Chondrocyte (in vitro differentiated cells): ENCODE measurements at places on chromosomes 16 and 17. TPM values are rescaled to one million over a fixed set of nuclear protein-coding genes. Genes with fewer than 3 reads are reported as not detected.

DNA sequence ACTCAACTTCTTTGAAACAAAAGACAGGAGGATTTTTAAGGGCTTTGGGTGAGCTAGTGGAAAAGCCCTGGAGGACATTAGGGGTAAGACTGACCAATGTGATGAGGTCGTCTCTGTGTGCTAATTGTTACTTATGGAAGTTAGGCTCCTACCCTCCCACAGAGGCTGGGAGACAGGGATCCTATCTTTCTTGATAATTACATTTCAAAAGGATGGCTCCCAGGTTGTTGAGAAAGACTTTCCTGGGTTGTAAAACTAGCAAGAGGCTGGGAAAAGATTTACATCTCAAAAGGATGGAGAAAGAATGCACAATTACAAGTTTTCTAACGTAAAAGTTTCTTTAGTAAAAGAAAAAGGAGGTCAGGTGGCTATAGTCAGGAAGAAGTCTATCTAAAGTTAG lies 605.8 kb upstream of the GOT2 start:
- H3K36me3 ChIP-seq, result no peaks in the 10 kb centered on the region
- peaks cover 9% of the 10 kb centered on the region for H3K27me3 ChIP-seq
- H3K4me1 ChIP-seq, result no peaks in the 10 kb centered on the region
- no peak overlapping the region for H3K4me3 ChIP-seq

KLHL10 gene
- total RNA-seq, result 0.67 TPM in 1 of 3 replicates, not detected in the others

CYGB gene
- 0.48 to 5.4 TPM (median 4.6 TPM) in 3 replicates for total RNA-seq

DNA sequence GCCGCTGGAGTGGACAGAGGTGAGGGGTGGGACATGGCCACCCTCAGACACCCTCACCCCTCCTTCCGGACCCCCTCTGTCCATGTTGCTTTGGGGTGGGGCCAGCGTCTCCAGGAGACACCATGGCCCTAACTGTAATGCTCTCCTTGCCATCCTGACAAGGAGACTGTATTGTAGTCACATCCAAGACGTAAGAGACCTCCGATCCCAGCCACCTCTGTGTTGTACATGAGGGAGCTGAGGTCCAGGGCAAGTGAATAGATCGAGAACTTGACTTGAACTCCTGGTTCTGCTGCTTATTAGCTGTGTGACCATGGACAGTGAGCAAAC lies 30.2 kb downstream of the POLR3E start:
- DNase-seq, result no peak
- H3K27ac ChIP-seq, result no peak overlapping the region
- no peak overlapping the region for H3K4me3 ChIP-seq
- H3K36me3 ChIP-seq, result peaks cover 12% of the 10 kb centered on the region

- peaks cover 20% of the 10 kb centered on the region for H3K36me3 ChIP-seq
- no peak for DNase-seq
- no peak overlapping the region for H3K4me3 ChIP-seq
- H3K27ac ChIP-seq, result no peak overlapping the region
Observed at GRCh38 chr17:81277946-81278693, 17.0 kb downstream of the SLC38A10 start.

DNA sequence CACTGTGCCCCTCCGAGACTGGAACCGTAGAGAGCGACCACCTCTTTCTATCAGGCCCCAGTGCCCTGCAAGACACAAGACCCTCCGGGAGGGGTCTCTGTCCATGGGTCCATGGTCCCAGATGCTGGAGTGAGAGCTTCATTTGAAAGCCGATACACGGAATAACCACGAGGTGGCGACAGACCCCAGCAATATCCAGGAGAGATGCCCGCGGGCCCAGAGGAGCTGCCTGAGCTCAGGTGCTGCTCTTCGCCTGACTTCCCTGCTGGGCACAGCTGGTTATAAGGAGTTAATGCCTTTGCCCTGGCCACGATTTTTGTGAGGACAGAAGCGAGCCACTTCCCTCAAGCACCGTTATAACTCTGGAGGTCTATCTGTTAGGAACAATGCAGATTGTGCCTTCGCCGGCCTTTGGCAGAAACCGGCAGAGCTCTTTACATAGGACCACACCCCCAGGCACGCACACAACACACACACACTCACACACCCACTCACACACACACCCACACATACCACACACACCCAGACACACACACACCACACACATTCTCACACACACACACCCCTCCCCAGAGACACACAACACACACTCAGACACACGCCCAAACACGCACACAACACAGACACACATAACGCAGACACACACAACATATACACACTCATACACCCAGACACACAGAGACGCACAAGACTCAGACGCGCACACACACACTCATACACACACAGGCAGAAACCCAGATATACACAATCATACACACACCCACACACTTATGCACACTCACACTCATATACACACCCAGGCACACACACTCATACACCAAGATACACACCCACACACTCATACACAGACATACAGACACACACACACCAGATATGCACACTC lies 436.4 kb downstream of the SOX9 start:
- no peaks in the 10 kb centered on the region for H3K27me3 ChIP-seq
- no peak overlapping the region for H3K27ac ChIP-seq
- no peak overlapping the region for H3K4me3 ChIP-seq
- no peaks in the 10 kb centered on the region for H3K36me3 ChIP-seq

GRCh38 chr17:35314415-35315216 lies 58.8 kb downstream of the SLFN11 start:
- H3K4me1 ChIP-seq, result peaks cover 31% of the 10 kb centered on the region
- no peak overlapping the region for H3K4me3 ChIP-seq
- peak overlapping the region; percentile 80 for H3K27ac ChIP-seq
- H3K27me3 ChIP-seq, result peaks cover 13% of the 10 kb centered on the region
- no peak for DNase-seq

DNA sequence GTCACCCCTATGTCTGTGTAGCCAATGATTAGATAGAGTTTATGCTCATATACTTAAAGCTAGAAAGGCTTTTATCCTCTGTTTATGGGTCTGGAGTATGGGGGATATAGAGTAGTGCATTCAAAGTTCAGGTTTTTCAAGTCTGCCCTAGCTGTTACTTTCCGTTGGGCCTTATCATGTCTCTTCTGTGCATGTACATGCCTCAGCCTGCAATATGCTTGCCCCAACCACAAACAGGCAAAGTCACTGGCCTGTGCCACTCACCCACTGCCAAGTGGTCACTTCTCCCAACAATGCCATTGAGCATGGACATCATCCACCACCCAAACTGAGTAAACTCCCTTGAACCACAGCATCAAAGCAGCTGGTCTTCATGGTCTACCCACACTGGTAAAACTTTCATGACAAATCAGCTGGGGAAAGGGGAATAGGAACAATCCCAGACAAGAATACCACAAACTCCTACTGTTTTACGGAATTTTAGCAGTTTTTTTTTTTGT lies 70.3 kb upstream of the C17orf78 start:
- no peak overlapping the region for H3K27ac ChIP-seq
- no peak overlapping the region for H3K4me3 ChIP-seq
- peaks cover 4% of the 10 kb centered on the region for H3K36me3 ChIP-seq
- H3K4me1 ChIP-seq, result peaks cover 8% of the 10 kb centered on the region
- DNase-seq, result no peak

ZG16 gene
- total RNA-seq, result not detected in 3 replicates

- peaks cover 36% of the 10 kb centered on the region for H3K4me1 ChIP-seq
- peak overlapping the region; percentile 89 for H3K27ac ChIP-seq
- no peak for DNase-seq
- H3K4me3 ChIP-seq, result peak overlapping the region; percentile 2
Observed at GRCh38 chr17:1779571-1780131, 17.8 kb downstream of the SERPINF1 start.

DNA sequence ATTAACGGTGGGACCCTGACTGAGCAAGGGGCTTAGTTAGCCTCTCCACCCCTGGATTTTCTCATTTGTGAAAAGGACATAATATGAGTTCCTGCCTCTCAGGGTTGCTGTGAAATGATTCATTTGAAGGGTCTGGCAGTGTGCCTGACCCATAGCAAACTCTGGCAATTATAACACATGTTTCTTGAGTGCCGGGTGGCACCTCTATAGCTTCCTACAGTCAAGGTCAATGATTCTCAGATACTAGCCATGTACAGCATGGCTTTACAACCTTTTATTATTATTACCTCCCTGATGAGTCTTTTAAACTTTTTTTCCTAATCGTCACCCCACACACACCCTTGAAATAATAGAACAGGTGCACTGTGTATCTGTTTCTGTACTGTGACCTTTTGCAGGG lies 42.1 kb downstream of the TMEM114 start:
- H3K4me3 ChIP-seq, result no peak overlapping the region
- no peaks in the 10 kb centered on the region for H3K36me3 ChIP-seq
- no peak for DNase-seq

DNA sequence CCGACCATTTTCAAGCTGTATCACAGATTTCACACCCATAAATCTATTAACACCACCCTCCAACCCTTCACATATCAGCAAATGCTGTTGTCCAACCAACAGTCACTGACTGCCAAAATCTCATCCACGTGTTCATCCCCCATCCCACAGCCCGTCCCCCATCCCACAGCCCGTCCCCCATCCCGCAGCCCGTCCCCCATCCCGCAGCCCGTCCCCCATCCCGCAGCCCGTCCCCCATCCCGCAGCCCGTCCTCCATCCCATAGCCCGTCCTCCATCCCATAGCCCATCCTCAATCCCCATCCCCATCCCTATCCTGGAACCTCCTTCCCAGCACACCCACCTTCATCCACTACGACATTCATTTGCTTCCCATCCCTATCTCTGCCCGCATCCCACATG lies 14.1 kb downstream of the DLG4 start:
- H3K4me3 ChIP-seq, result peak overlapping the region; percentile 66
- H3K27ac ChIP-seq, result peak overlapping the region; percentile 70
- no peaks in the 10 kb centered on the region for H3K27me3 ChIP-seq
- H3K4me1 ChIP-seq, result peaks cover 18% of the 10 kb centered on the region
- peaks cover 11% of the 10 kb centered on the region for H3K36me3 ChIP-seq

- H3K27me3 ChIP-seq, result peaks cover 34% of the 10 kb centered on the region
- no peak for DNase-seq
Observed at GRCh38 chr16:54407596-54407995, 121.0 kb upstream of the IRX3 start.

DNA sequence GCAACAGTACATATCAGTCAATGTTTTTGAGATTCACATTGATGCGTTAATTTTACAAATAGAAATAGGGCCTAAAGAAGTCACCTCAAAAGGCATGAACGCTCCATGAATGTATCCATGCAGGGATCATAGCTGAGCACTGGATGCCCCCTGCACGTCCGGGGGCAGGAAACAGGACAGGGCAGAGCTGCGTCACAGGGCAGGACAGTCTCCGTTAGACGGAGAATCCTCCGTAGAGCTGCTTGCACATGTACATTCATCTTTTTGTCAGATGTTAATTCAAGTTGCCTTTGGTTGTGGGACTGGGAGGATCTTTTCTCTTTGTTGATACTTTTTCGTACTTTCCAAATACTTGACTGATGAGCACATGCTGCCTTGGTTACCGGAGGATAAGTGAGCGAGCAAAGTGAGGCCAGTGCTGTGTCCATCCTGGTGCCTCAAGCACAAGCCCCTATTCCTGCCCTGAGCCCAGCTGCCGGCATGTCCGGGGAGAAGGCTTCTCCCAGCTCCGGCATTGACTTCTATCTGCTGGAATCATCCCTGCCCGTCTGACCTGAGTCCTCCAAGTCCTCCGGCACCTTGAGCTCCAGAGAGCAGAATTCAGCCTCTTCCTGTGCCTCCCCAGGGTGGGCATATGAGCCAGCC lies 15.0 kb downstream of the GAA start:
- no peak for DNase-seq
- no peaks in the 10 kb centered on the region for H3K27me3 ChIP-seq
- H3K4me1 ChIP-seq, result no peaks in the 10 kb centered on the region
- peaks cover 2% of the 10 kb centered on the region for H3K36me3 ChIP-seq

GRCh38 chr17:73569762-73570319 lies 74.4 kb downstream of the SDK2 start:
- DNase-seq, result no peak
- no peak overlapping the region for H3K27ac ChIP-seq
- no peaks in the 10 kb centered on the region for H3K4me1 ChIP-seq

DNA sequence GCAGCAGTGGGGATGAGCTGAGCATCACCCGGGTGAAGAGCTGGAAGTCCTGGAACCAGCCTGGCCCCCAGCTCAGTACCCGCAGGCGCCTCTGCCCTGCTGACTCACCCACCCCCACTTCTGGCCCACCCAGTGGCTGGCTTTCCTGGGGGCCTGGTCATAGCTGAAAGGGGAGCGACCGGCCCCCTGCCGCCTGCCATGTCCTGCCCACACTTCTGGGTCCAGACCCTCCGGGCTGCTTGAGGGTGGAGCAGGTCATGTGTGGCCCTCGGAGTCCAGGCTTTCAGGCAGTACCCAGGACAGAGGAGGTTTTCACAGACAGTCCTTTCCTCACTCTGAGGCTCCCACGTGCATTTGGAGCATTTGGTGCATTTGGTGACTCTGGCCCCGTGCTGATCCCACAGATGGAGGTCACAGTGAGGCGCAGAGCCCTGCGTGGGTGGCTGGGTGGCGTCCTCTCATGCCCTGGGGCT lies 7.1 kb upstream of the PIEZO1 start:
- no peak overlapping the region for H3K27ac ChIP-seq
- H3K27me3 ChIP-seq, result no peaks in the 10 kb centered on the region
- H3K4me1 ChIP-seq, result peaks cover 14% of the 10 kb centered on the region
- no peaks in the 10 kb centered on the region for H3K36me3 ChIP-seq
- peak; percentile 88 for DNase-seq
- H3K4me3 ChIP-seq, result no peak overlapping the region

MYCBPAP gene
- 0.99 to 1.2 TPM (median 1.00 TPM) in 3 replicates for total RNA-seq

DNA sequence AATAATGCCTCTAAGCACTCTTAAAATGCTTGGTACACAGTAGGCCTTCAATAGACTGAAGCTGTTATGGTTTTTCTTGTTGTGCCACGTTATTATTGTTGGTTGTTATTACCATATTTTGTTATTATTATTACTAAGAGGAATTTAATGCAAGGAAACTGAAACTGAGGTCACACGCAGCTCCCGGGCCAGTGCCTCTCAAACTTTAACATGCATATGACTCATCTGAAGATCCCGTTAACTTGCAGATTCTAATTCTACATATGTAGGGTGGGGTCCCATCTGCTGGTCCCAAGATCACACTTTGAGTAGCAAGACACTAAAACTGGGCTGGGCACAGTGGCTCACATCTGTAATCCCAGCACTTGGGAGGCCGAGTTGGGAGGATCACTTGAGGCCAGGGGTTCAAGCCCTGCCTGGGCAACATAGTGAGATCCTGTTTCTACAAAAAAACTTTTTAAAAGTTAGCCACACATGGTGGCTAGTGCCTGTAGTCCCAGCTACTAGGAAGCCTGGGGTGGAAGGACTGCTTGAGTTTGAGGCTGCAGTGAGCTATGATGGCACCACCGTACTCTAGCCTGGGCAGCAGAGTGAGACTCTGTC lies 888 bp downstream of the ACSM5 start:
- no peak overlapping the region for H3K4me3 ChIP-seq
- peaks cover 14% of the 10 kb centered on the region for H3K4me1 ChIP-seq
- H3K27me3 ChIP-seq, result no peaks in the 10 kb centered on the region

DNA sequence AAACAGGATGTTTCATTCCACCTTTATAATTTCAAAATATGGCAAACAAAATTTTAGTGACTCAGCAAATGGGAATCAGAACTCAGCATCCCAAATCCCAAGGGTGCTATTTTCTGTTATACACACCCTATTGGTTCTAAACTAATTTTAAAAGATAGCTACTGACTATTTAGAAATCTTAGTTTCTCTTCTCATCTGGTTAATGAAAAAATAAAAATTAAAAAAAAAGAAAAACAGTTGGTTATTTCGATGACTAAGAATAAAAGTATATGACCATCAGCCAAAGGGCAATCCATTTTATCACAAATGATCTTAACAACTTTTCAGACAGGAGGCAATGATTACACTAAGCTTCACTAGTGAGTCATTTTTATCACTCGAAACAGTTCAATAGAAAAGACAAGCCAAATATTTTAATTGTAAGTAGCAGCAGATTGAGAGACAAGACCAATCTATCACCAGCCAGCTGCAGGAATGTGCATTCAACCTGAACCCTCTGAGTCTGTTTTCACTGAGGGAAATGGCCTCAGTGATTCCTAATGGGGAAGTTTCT lies 15.2 kb downstream of the PHLPP2 start:
- no peaks in the 10 kb centered on the region for H3K27me3 ChIP-seq
- H3K36me3 ChIP-seq, result no peaks in the 10 kb centered on the region
- no peak for DNase-seq
- peaks cover 33% of the 10 kb centered on the region for H3K4me1 ChIP-seq

SULT1A2 gene
- total RNA-seq, result not detected in 3 replicates
